Psoas muscle (tissue), 8 donors: ENCODE measurements at places on chromosomes 12 and 14. TPM values are rescaled to one million over a fixed set of nuclear protein-coding genes. Genes with fewer than 3 reads are reported as not detected.

Gene TMEM63C
- total RNA-seq = 0.32 TPM

DNA sequence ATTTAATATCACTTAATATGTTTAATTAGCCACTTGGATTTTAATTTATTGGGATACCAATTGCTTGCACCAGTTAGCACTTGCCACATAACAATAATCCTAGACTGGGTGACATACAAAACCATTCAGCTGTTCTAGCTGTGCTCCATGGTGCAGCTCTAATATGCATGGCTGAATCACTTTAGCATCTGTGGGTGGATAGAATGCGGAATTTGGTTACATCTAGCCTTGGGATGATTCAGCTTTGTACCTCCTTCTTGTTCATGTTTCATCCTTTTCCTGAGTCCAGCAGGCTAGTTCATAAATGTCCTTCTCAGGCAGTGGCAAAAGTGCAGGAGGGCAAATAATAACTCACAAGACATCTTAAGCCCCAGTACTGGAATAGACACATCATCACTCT, 1263.0 kb downstream of the LRFN5 start:
- DNase-seq = no peak

GRCh38 chr12:112131686-112132085, 6.3 kb downstream of the TRAFD1 start:
- DNase-seq = no peak

Gene NINJ2
- total RNA-seq = 33.1 TPM

Gene DHH
- total RNA-seq = 0.43 TPM

Gene KLHDC1
- total RNA-seq = 6.9 TPM

DNA sequence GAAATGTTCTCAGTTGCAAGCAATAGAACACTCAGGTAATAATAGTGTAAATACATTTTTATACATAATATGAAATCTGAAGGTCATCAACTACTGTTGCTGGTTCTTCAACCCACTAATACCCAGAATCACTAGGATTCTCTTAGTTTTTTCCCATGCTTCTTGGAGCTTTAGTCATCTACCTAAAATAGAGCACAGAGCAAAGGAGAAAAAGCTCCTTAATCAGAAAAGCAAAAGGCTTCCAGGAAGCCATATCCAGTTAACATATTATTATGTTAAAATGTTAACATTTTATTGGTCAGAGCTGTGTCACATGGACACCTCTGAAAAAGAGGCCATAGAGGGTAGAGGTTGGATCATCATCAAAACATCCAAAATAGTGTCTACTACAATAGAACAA, 57.0 kb downstream of the CCER1 start:
- DNase-seq = no peak

DNA sequence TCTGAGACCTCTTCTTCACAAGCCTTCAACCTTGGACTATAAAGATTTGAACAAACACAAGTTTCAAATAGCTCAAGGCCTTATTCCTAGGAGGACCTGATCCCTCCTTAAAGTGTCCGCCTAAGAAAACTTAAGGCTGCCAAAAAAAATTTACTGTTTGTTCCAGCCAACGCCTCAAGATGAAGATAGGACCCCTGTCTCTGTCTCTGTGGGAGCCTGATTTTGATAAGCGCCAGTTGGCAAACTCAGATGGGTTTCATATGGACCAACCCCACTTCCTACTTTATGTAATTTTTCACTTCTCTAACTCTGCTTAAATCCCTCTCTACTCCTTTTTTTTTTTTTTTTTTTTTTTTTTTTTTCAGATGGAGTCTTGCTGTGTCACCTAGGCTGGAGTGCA, 11.0 kb downstream of the FKBP3 start:
- DNase-seq = no peak

DNA sequence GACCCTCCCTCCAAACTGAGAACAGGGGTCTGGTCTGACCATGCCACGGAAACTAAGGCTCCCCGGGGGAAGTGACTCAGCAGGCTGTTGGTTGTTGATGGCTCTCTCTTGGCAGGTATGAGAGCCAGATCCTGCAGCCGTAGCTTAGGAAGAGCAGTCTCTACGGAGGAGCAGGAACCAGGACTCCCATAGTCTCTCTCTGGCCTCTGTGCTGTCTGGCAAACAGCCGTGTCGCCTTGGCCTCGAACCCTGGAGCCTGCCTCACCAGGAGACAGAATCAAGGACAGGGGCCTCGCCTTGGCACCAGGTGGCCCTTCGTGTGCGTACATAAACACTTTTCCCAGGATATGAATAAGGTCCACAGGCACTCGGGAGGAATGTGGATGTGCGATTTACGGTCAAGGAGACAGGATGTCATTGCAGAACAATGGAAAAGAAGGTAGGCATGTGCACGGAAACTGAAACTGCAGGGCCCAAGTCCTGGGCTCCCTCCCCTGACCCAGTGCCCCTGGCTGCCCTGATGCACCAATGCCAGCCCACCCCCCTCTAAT, 7.9 kb downstream of the VWF start:
- peak; percentile 30 for DNase-seq

DNA sequence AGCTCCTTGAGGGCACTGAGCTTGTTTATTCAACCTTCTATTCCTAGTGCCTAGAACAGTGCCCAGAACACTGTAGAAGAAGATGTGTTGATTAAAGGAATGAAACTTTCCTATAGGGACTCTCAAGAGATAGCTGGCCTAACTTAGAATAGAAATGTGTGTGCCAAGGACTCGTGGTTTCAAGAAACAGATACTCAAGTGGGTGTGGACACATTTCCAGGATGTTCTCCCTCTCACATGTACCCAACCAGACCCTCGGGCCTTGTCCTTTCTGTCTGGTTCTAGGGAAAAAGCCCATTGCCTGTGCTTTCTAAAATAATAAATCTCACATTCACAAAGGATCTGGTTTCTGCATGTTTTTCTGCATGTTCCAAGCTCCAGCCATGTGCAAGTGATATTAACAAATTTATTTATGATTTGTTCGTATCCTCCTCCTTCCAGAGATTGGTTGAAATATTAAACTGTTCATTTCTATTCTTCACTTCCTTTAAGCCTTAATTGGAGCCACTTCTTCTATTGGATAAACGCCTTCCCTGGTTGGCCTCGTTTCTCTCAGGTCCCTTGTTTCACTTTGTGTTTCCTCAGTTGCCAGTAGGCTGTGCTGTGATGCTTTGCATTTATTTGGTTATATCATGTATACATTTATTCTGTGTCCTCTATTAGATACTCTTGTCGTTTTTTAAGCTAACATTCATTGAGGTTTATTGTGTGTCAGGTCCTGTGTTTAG, 89.8 kb downstream of the CRADD start:
- DNase-seq = no peak

GRCh38 chr14:65077318-65077717, 25.0 kb downstream of the MAX start:
- DNase-seq = no peak

Gene LIN7A
- total RNA-seq = 1.2 TPM

Gene FAIM2
- total RNA-seq = 0.22 TPM
